ENCODE measurements at places on chromosomes 11 and 22.

DNA sequence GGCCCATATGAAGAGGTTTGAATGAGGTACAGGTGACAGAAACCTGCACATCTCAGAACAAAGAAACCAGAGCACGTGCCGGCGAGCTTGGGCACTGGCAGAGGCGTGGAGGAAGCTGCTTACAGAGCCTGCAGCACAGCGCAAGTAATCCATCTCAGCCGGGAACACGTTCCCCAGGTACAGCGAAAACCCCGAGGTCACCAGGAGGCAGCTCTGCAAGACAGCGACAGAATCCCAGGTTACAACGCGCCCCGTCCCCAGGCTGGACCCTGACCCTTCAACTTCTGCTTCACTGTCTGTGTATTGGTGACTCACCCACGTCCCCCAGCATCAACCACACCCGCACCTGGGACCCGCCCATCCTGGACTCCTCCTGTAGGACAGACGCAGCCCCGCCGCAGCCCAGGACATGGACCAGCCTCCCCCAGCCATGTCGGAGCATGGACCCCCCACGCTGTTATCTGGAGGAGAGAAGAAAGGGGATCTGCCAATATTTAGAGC is 2.2 kb downstream of the MLC1 start:
- DNase-seq, result no peak

GRCh38 chr11:6845383-6845782 is at the start of gene OR10A5:
TSS of gene OR10A5 (plus strand) at chr11:6845683. CDS start at chr11:6845683, 0 bp downstream.
- DNase-seq, result no peak

- no peak for DNase-seq
Measured at GRCh38 chr11:66848671-66849500, 5.6 kb downstream of the RCE1 start.

DNA sequence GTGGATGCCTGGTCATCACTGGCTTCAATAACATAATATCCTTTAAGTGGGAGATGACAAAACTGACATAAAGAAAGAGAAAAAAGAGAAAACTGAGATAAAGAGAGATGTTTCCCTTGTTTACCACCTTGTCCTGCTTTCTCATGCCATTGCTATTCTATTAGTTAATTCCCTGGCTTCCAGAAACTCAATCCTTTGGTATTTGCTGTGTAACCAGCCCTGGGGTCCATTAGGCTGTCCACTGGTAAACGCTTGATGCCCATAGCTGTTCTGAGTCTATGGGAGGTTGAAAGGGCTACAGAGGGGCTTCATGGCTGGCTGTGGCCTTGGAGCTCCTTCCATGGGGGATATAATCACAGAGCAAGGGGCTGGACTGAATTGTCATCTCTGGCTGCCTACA is 243.4 kb upstream of the PLET1 start:
- DNase-seq, result no peak

DNA sequence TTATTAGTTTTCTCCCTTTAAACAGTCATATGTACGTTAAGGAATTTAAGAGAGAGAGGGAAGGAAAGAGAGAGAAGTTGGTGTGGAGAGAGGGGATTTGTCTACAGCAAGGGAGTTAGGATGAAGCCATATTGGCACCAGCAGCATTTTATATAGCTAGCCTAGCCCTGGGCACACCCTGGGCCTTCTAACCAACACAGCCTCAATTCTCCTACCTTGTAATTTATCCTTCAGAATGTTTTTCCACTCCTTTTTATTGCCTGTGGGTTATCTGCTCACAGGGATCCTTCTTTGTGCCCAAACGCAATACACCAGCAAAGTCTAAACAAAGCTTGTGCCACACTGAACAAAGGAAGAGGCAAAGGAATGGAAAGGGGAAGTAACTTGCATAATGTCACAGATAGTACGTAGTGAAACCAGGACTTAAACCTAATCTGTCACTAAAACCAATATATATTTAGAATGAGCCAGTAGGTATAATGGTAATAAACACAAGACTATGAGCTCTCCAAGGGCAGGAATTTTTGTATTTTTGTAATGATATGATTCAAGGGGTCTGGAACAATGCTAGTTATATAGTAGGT is 613.8 kb upstream of the TENM4 start:
- no peak for DNase-seq

- DNase-seq, result no peak
Measured at GRCh38 chr22:48644108-48644507, 1183.6 kb downstream of the BRD1 start.

DNA sequence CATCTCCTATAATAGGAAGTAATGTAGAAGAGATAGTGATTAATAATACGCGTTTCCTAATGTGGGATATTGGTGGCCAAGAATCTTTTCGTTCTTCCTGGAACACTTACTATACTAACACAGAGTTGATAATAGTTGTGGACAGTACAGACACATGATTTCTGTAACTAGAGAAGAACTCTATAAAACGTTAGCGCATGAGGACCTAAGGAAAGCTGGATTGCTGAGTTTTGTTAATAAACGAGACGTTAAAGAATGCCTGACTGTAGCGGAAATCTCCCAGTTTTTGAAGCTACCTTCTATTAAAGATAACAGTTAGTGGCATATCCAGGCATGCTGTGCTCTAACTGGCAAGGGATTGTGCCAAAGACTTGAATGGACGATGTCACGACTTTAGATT is 83.3 kb downstream of the GGT1 start:
- DNase-seq, result no peak

DNA sequence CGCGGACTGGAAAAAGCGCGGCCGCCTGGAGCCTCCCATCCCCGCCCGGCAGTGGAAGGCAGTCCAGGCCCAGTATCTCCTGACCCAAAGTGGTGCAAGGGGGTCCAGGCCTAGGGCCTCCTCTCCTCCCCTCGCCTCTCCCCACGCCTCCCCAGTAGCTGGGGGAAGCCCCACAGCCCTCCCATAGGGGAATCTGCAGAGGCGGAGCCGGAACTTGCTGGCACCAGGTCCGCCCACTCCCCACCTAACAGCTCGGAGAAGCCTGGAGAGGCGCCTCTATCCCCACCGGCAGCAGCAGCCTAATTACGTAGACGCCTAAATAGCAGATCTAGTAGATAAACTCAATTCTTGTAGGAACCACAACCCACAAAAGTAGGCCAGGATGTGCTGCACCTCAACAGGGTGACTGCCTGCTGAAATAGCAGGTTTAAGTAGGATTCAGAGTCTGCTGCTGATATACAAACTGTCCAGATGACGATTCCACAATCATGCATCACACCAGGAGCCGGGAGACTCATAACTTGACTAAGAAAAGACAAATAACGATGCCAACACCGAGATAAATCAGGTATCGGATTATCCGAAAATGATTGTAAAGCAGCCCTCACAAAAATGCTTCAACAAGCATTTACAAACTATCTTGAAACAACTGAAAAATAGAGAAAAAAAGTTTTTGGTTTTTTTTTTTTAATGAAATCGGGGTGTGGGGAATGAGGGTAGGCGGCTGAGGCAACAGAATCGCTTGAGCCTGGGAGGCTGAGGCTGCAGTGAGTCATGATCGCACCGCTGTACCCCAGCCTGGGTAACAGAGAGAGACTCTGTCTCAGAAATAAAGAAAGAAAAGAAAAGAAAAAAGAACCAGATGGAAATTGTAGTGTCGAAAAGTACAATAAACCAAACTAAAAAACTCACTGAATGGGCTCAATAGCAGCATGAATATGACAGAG is 11.4 kb upstream of the BRD1 start:
- DNase-seq, result no peak

DNA sequence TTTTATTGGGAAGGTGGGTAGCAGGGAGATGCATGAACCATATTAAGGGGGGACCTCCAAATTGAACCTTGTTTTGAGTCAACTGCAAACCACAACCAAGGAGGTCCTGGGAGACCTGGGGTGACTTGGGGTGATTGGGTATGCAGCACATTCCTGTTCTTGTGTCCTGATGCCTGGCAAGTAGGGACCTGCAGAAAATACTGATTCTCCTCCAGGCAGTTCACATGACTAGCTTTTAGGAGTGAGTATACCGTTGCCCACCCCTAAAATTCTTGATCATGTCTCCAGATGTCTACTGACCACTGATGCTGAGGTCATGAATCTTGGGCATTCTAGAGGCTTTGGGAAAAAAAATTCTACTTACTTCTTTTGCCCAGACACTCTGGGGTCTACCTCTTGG is 6.3 kb downstream of the EHF start:
- no peak for DNase-seq

DNA sequence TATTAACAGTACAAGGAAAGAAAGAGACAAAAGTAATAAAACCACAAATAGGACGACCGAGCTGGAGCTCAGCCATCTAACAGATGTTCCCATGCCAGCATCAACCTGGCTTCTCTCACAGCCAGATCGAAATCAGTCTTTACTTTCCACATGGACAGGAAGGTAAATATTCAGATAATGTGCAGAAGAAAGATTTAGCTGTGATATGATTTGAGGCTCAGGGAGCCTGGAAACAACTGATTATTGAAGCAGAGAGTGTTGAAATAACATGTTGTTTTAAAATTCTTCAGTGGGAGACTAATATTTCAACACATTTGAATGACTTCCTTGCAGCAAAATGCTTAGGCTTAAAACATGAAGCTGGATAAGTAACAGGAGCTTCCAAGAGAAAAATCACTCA is 546.8 kb downstream of the ETS1 start:
- no peak for DNase-seq

DNA sequence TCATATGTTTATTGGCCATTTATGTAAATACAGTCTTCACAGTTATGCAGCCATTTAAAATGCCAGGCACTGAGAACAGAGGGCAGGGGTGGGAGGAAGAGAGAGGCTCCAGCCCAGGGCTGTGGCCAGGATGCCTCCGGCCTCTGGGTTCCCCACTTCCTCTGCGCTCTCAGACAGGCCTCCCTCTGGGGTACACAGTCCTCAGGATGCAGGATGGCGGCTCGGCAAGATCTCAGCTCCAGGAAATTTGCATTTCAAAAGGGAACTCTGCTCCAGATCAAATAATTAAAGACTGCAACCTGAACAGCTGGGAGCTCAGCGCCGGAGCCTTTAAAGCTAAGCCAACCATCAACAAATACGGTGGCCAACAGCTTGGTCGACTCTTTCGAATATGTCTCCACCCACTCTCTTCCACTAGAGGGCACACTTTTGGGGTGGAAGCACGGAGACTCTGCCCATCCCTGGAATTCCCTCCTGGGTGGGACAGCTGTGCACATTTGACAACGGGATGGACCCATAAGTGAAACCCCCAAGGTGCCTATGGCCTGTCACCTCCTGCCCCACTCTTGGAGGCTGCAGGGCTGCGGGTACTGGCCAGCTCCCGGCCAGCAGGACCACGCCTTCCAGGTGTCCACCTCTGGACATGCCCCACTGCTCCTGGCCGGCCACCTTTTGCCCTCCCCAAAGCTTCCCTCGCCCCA is 1044.7 kb downstream of the BRD1 start:
- no peak for DNase-seq

DNA sequence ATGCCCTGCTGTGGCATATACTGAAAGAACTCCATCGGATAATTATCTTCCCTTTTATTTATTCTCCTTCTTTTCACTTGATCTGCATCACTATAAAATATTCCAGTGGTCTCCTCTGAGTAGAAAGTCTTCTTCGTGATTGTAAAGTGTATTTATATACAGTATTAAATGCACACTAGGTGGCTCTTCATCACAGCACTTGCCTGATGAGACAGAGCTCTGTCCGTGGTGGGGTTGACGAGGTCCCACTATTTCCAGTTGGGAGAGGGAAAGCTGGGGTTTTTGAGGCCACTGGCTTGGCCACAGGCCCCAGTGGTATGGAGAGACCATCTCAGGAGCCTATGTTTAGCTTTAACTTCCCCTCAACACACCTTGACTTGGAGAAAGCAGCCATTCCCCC is 31.6 kb upstream of the ZBTB16 start:
- no peak for DNase-seq

GRCh38 chr22:50470491-50470890 is 4.3 kb downstream of the SBF1 start:
- no peak for DNase-seq

DNA sequence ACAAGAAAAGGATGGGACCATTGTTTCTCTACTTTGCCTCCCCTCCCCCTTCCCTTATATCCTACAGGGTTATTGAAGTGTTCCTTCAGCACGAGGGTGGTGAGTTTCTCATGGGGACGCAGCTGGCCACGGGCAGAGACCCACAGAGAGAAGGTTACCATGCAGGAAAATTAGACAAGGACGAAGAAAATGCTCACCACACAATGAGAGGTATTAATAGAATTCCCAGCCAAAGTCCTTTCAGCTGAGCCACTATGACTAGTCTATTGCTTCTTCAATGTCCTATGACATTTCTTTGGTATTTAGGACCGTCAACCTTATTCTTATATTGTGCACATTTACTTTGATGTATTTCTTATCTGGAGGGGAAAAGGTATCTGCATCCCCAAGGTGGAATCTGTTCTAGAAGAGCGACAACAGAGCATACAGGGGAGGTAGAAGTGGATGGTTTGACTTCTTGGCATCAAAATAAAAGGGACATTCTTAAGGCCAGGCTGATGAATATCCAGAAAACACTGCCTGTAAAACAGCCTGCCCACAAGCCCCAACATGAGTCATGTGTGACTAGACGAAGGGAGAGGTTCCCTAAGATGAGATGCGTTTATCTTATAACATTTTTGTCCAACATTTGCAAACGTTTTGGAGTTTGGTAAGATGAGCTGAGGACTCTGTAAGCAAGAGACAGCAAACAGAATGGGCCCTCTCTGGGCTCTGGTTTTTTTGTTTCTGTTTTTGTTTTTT is 209.8 kb upstream of the NARS2 start:
- DNase-seq, result no peak

- no peak for DNase-seq
Measured at GRCh38 chr22:29815580-29815979, 22.5 kb downstream of the ASCC2 start.

GRCh38 chr11:73409431-73409830 is 33.2 kb downstream of the RELT start:
- no peak for DNase-seq

- DNase-seq, result no peak
Measured at GRCh38 chr11:8039530-8040260, 41.3 kb upstream of the TUB start.

- no peak for DNase-seq
Measured at GRCh38 chr11:111703576-111703975, 62.6 kb downstream of the PPP2R1B start.

DNA sequence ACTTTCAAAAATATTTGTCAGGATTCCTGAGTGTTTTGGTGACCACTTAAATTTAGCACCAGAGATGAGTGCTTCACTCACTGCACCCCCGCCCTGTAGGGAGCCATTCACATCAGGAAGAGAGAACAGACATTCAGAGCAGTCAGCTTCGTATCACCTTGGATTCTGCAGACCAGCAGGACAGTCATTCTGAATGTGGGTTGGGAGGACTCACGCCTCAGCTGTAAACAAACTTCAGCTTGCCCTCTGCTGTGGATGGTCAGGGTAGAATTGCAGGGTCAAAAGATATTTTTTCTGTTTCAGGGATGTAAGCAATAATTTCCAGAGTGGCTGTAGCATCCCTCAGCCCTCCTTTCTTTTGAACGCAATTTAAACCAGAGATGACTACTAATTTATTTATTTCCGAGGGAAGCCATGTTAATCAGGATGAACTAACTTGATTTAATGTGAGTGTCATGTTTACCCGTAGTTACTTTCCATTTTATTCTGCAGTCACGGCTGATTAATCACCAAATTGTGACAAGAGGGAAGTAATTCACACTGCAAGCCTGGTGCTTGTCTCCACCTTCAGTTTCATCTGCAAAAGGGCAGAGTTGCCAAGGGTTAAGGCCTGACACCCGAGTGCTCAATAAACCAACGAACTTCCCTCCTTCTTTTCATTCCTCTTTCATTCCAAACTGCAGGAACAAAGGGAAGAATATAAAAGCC is 174.2 kb upstream of the DDI1 start:
- DNase-seq, result no peak

GRCh38 chr11:131488238-131488637 is 117.8 kb downstream of the NTM start:
- DNase-seq, result no peak

- no peak for DNase-seq
Measured at GRCh38 chr11:47977623-47978022, 2.7 kb upstream of the PTPRJ start.
